T-cell (primary cell): ENCODE measurements at places on chromosomes 2 and 18.

- DNase-seq = no peak
Measured at GRCh38 chr2:149291881-149292280, 38.5 kb upstream of the LYPD6 start.

DNA sequence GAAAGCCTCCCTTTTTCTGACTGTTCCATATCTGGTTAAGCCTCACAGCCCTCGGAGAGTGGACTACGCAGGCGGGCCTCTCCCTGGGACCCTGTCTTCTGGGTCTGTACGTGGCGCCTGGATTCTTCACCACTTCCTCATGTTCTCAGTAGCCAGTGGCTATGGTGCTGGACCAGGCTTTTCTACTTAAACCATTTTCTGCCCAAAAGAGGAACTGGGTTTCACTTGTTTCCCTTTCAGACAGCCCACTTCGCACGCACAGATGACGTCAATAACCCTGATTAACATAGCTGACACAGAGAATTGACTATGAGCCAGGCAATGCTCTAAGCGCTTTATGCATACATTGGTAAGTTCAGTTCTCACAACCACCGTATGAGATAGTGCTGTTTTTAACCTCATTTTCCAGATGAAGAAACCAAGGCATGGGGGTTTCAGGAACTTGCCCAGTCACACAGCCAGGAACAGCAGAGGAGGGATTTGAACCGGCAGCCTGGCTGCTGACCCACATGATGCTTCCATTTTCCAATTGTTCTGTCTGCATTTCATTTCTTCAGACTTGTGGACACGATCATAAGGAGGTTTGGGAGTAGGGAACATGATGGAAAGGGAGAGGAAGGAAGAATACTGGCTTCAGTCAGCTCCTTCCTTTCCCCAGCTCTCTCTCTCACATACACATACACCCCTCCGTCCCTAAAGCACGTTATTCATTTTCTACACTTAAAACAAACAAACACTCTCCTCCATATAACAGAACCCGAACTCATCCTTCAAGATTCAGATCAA is 41.7 kb downstream of the MYOM1 start:
- no peak for DNase-seq

GRCh38 chr2:132438691-132439090 is 22.1 kb downstream of the GPR39 start:
- no peak for DNase-seq

GRCh38 chr2:40095000-40095399 is 315.9 kb upstream of the THUMPD2 start:
- no peak for DNase-seq

GRCh38 chr18:23673725-23674124 is 11.0 kb upstream of the ANKRD29 start:
- no peak for DNase-seq

- no peak for DNase-seq
Measured at GRCh38 chr2:160433466-160434140, 60.0 kb downstream of the RBMS1 start.

GRCh38 chr2:11914455-11914854 is 168.0 kb downstream of the LPIN1 start:
- no peak for DNase-seq

DNA sequence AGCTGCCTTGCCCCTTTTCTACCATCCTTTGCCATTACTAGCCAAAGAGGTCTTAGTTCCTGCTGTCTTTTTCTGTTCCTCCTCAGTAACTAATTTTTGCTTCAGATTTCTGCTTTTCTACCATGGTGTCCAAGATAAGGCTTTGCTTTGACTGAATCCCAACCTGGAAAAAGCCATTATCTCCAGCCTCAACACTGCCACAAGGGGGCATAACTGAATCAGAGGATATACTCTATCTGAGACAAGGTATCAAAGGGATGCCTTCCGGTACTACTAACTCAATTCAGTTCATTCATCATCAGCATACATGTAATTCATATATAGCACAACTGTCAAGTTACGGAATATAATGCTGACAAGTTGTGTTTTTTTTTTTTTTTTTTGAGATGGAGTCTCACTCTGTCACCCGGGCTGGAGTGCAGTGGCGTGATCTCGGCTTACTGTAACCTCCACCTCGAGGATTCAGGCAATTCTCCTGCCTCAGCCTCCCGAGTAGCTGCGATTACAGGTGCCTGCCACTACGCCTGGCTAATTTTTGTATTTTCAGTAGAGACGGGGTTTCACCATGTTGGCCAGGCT is 11.4 kb downstream of the OSGEPL1 start:
- peak; percentile 27 for DNase-seq

GRCh38 chr18:13594551-13594950 is 131.8 kb downstream of the FAM210A start:
- no peak for DNase-seq

DNA sequence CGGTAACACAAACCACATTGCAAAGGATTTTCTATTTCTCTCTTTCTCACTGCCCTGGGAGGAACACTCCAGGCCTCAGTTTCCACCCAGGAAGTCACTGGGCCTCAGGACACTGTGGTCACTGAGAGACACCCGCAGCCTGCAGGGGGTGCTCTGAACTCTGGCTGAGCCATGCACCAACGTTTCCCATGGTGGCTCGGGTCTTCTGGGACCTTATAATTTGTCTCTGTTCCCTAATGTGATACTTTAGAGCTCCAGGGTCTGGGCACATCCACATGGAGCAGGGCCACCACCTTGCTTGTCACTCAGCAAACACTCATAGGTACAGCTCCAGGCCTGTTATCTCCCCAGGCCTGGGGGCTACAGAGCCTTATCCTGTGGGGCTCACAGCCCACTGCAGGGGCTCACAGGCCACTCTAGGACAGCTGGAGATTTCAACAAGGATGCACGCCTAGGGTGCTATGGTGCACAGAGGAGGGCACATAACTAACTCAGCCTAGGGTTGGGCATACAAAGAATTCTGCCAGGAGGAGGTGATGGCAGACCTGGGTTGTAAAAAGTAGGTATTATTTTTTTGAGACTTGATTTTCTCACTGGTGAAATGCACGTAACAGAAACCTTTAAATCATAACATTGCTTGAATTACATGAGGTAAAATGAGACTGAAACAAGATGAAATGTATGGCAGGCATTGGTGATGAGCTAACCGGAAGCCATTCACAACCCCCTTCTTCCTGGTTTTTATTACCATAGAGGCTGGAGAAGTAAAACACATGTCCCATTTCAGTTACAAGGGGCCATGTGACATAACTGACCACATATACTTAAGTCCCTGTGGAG is 3.0 kb upstream of the HS1BP3 start:
- DNase-seq = no peak

- no peak for DNase-seq
Measured at GRCh38 chr18:12287684-12288402, 20.2 kb upstream of the TUBB6 start.

- no peak for DNase-seq
Measured at GRCh38 chr2:107308835-107309234, 422.9 kb upstream of the ST6GAL2 start.
